ENCODE measurements at places on chromosomes 12 and 14. TPM values are rescaled to one million over a fixed set of nuclear protein-coding genes. Genes with fewer than 3 reads are reported as not detected.

Gene ZDHHC17
- 31.7 TPM for total RNA-seq

GRCh38 chr12:53231921-53232645 is at the start of gene RARG:
Gene RARG (minus strand): TSS chr12:53232209. CDS start chr12:53227545, 4,664 bp downstream.
- H3K4me1 ChIP-seq, result peaks cover 4% of the 10 kb centered on the region
- peak; percentile 62 for DNase-seq
- no peak within 1 kb of the TSS for H3K27ac ChIP-seq
- no peaks in the 10 kb centered on the region for H3K27me3 ChIP-seq
- H3K36me3 ChIP-seq, result peaks cover 6% of the 10 kb centered on the region

- H3K36me3 ChIP-seq, result no peaks in the 10 kb centered on the region
- no peaks in the 10 kb centered on the region for H3K27me3 ChIP-seq
- H3K4me3 ChIP-seq, result no peak overlapping the region
- DNase-seq, result no peak
Measured at GRCh38 chr12:52952076-52952801, 3.3 kb downstream of the KRT18 start.

DNA sequence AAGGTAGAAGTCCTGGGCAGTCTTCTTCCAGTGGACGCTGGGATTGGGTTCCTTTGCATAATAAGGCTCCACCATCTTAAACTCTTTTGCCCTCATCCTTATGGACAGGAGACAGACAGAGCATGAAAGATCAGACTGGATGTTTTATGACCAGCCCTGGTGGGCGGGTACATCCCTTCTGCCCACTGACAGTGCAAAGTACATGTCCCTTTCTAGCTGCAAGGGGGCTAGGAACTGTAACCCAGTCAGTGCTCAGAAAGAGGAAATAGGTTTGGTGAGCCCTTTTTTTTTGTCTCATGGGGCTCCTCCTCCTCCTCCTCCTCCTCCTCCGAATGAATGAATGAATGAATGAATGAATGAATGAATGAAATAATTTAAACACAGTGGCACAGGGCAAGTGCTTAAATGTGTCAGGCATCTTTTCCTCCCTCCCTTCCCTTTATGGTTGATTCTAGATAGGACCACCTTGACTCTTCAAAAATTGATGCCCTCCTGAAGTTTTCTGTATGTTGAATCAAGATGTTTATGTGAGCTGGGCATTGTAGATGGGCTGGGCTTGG is 36.4 kb upstream of the HNF1A start:
- no peak overlapping the region for H3K27ac ChIP-seq
- H3K4me1 ChIP-seq, result no peaks in the 10 kb centered on the region
- no peaks in the 10 kb centered on the region for H3K27me3 ChIP-seq
- no peak for DNase-seq

DNA sequence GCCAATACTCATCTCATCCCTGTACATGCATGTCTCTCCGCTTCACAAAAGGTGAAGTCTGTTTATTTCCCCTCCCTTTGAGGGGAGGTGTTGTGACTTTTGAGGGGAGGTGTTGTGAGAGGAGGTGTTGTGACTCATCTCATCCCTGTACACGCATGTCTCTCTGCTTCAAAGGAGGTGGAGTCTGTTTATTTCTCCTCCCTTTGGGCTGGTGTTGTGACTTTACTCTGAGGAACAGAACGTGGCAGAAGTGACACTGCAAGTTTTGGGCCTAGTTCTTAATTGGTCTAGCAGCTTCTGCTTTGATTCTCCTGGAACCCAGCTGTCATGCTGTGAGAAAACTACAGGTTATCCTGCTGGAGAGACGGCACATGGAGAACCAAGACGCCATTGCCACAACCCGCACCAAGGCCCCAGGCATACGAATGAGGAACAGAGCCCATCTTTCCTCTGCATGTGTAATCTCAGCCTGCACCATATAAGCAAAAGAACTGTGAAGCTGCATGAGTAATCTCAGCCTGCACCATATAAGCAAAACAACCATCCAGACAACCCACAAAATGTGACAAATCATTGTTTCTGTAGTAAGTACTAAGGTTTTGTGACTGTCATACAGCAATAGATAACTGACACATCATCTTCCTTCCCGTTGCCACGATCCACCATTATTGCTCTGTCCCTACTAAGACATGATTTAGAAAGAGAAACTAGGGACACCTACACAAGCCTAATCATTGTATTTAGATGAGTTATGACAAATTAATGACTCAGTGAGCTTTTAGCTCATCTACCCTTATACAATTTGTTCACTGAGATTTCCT is 30.0 kb downstream of the GALNT4 start:
- H3K36me3 ChIP-seq, result no peaks in the 10 kb centered on the region
- no peak overlapping the region for H3K4me3 ChIP-seq
- no peak overlapping the region for H3K27ac ChIP-seq
- no peaks in the 10 kb centered on the region for H3K27me3 ChIP-seq
- DNase-seq, result no peak

All from lung (tissue), 17 donors.